ENCODE measurements at places on chromosomes 6 and 20. TPM values are rescaled to one million over a fixed set of nuclear protein-coding genes. Genes with fewer than 3 reads are reported as not detected.

The HLA-B gene
- polyA plus RNA-seq: 346 TPM

- DNase-seq: no peak
Observed at GRCh38 chr20:57411406-57412283, 20.4 kb downstream of the RBM38 start.

The LY6G5C gene
- polyA plus RNA-seq: 2.9 TPM

- DNase-seq: no peak
Observed at GRCh38 chr20:58987790-58988564, 6.9 kb downstream of the NELFCD start.

DNA sequence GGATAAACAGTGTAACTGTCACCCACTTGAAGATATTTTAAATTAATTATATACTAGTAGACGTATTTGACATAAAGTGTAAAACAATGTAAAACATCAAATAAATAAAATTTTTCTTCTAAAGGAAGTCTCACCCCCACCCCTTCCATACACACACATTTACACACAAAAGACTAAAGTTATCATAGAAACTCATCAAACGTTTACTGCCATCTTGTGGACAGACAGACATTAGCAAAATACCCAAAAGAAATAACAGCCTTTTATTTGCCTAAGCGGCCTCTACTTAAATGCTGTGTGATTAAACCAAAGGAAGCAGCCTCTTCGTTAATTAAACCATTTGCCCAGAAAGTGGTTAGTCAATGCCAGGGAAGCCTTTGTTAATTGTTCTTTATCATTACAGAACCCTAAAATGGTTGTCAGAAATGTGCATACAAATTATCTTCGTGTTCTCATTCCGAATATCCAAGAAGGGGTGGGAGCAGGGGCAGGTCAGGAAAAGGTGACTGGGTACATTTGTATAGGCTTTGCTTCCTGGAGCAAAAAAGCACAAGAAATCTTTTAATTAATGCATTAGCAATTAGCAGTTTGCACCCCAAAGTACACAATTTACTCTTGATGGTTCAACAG, 176.2 kb upstream of the SASH1 start:
- DNase-seq: no peak

DNA sequence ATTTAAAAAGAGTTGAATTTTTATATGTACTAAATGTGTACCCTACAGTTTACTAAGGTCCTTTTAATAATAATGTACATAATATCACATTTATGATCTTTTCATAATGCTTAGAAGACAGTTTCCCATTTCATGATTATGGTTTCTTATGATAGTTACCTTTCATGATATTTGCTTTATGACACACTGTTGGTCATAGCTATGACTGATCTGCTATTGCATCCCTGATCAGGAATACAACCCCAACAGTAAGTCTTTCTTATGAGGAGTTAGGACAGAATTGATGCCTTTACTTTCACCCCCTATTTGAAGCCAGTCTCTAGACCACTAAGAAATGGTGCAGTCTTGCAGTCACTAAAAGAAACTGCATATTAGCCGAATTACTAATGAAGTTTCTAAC, 31.0 kb downstream of the LCA5 start:
- no peak for DNase-seq

DNA sequence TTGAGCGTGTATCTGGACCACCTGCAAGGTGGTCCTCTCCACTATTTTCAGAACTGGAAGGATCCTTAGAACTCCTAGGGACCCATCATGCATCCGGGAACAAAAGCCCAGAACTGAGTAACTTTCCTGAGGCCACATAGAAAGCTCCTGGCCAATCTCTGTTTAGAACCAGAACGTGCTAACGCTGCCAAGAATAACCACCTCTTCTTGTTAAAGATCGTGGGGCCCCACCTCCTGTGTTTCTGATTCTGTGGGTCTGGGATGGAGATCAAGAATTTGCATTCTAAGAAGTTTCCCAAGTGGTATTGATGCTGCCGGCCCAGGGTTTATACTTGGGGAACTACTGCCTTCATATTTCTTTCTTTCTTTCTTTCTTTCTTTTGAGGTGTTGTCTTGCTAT, 13.3 kb downstream of the CD40 start:
- no peak for DNase-seq

DNA sequence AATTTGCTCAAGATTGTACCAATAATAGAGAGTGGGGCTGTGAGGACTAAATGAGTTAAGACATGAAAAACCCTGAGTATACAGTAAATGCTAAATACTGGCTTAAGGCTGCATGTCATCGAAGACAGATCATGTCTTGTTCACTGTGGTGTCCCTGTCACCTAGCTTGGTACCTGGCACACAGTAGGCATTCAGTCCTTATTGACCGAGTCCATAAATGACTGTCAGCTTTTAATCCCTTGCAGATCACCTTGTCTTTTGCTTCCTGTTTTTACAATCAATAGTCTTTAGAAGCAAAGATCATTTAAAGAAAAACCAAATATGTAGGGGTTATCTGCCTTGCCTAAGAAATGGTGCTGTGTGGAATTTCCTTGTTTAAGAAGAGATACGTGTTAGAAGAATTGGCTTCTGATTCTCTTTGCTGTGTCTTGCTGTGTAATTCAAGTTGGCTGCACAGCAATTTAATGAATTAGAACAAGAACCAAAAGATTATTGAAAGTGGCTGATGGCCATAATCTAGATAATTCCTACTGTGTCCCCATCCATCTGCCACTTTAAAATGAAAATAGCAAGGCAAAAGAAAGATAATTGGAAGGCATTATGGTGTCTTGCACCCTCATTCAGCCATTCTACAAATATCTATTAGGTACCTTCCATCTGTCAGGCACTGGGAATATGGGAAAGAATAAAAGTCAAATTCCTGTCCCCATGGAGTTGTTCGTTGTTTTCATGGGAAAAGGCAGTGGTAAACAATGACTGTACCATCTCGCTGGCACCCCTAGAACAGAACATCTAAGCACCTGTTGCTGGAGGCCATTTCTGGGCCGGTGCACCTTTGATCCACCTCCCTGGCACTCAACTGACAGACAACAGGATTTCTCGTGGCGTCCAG, 12.4 kb upstream of the MAPK13 start:
- no peak for DNase-seq

GRCh38 chr6:115863211-115863610, 197.5 kb downstream of the FRK start:
- no peak for DNase-seq

GRCh38 chr6:2502998-2503674, 247.6 kb downstream of the MYLK4 start:
- no peak for DNase-seq

GRCh38 chr6:53358440-53359094, 9.8 kb upstream of the ELOVL5 start:
- DNase-seq: no peak

DNA sequence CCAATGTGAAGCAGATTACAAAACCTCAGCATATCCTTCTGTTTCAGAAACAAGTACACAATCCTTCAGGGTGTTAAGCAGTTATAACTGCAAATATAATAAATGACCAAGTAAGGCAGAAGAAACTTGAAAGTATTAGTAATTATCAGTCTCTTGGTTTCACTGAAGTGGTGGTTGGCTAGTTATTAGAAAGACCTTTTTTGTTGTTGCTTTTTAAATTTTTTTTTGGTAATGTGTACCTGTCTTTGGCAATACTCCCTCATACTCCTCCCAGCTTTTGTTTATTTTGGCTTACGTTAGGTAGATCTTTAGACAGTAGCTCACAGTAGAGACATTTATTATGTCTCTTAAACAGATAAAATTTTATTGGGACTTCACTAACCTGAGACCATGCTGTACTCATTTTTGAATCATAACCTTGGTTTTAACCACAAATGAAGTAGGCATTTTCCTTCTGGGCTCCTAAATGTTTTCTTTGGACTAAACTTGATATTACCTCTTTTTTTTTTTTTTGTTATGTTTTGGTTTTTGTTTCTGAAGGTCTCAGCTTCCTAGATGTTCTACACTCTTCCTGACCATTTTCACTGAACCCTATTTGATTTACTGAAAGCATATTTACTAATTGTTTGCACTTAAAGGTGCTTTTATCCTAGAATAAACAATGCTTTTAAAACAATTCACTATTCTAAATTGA, 6.4 kb downstream of the CD2AP start:
- no peak for DNase-seq

DNA sequence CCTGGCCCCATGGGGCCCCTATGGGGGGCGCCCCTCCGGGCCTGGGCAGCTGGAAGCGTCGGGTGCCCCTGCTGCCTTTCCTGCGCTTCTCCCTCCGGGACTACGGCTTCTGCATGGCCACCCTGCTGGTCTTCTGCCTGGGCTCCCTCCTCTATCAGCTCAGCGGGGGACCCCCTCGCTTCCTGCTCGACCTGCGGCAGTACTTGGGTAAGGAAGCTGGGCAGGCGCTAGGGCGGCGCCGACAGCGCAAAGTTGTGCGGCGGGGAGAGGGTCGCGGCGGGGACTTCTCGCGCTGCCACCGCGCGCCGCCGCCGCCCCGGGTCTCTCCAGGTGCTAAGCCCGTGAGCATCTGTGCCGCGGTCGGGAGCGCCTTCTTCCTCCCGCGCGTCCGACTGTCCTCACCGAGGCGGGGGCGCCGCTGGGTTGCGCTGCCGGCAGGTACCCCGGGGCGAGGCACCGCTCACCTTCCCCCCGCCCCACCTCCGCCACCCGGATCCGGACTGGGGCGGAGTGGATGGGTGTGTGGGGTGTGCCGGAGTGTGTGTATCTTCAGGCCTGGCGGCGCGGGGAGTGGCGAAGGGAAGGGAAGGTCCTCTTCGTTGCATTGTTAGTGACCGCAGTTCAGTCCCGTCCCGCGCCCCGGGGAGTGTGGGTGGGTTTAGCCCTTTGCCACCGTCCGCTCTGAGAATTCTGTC, 788 bp downstream of the UST start:
- peak; percentile 51 for DNase-seq

DNA sequence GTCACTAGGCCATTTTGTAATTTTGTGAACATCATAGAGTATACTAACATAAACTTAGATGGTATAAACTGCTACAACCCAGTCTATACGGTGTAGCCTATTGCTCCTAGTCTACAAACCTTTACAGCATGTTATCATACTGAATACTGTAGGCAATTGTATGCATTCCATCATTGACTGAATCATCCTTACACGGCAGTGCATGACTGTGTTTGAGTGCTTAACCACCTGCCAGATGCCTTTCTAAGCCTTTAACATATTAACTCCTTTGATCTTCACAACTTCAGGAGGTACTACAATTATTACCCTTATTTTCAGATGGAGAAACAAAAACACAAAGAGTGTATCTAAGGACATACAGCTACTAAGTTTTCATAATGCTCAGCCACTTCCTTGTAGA, 14.0 kb downstream of the DPPA5 start:
- DNase-seq: no peak

GRCh38 chr6:139536751-139537617, 162.5 kb upstream of the CITED2 start:
- DNase-seq: no peak

DNA sequence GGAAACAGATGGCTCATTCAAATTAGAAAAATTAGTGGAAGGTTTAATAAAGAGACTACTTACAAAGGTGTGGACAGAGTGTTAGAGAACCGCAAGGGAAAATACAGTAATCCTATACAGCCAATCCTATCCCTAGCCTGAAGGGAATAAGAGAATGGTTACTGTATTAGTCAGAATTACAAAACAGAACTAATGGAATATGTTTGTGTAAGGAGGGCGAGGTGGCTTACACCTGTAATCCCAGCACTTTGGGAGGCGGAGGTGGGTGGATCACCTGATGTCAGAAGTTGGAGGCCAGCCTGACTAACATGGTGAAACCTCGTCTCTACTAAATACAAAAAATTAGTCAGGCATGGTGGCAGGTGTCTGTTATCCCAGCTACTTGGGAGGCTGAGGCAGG, 16.3 kb upstream of the TRPC4AP start:
- no peak for DNase-seq

- DNase-seq: no peak
Observed at GRCh38 chr20:15682690-15683089, 890.6 kb downstream of the KIF16B start.

DNA sequence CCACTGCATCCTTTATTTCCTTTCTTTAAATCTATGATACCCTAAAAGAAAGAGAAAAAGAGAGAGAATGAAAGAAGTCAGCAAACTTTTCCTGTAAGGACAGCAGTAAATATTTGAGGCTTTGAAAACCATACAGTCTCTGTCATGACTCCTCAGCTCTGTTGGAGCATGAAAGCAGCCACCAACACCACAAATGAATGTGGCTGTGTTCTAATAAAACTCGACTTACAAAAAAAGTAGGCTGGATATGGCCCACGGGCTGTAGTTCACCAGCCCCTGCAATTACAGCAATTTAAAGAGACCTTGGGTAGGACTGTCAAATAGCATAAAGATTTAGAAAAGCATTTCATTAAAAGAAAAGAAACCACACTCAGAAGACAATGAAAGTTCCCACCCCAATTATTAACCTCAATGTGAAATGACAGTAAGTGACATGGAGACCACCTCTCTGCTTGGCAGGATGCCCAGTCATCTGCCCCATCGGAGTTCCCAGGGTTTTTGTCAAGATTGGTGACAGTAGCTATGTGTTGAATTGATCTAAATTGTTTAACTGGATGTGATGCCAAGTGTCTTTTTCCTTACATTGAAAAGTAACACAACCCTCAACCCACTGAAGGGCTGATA, 50.9 kb downstream of the TNFRSF21 start:
- DNase-seq: no peak

DNA sequence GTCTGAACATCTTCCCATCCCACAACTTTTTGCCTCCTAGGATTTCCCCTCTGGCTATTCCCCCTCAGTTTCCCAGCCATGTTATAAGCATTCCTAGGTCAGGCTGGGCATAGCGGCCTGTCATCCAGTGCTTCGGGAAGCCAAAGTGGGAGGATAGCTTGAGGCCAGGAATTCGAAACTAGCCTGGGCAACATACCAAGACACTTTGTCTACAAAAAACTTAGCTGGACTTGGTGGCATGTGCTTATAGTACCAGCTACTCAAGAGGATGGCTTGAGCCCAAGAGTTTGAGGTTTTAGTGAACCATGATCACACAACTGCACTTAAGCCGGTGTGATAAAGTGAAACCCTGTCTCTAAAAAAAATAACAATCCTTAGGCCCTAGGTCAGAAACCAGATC, 447.4 kb downstream of the KIF16B start:
- DNase-seq: no peak

The BEND6 gene
- polyA plus RNA-seq: 1.6 TPM

DNA sequence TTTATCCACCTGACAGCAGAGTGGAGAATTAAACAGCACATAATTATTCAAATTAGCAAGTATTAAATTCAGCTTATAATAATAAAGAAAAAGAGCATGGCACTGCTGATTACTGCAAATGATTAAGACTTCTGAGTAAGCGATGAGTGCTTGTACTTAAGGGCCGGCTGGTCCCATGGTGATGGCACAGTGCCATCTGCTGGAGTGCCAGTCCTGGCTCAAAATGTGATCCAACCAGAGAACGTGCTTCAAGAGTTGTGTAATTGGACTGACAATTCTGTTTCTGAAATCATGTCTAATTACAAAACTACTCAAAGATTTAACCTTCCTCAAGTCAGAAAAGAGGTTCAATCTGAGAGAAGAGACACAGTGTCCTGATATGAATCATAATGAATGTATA, 181.6 kb upstream of the RGS17 start:
- DNase-seq: peak; percentile 59

Measured in left lung (tissue), 14 donors.